Nephron progenitor cell (in vitro differentiated cells): ENCODE measurements at places on chromosomes 12 and 14.

- DNase-seq, result no peak
Measured at GRCh38 chr14:38089123-38089522, 118.6 kb upstream of the SSTR1 start.

DNA sequence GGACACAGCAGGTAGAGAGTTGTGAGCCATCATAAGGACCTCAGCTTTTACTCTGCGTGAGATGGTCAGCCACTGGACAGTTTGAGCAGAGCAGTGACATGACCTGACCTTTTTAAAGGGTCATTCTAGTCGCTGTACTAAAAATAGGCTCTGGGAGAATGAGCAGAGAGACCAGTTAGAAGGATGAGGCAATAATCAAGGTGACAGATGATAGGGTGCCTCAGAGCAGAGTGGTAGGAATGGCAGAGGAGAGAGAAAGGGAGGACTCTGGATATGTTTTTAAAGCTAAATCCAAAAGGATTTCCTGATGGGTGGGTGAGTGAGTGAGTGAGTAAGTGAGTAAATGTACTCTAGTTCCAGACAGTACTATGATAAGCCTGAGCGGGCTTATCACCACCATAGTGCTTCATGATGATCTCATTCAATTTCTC lies 83.6 kb upstream of the ARHGAP5 start:
- DNase-seq, result no peak

DNA sequence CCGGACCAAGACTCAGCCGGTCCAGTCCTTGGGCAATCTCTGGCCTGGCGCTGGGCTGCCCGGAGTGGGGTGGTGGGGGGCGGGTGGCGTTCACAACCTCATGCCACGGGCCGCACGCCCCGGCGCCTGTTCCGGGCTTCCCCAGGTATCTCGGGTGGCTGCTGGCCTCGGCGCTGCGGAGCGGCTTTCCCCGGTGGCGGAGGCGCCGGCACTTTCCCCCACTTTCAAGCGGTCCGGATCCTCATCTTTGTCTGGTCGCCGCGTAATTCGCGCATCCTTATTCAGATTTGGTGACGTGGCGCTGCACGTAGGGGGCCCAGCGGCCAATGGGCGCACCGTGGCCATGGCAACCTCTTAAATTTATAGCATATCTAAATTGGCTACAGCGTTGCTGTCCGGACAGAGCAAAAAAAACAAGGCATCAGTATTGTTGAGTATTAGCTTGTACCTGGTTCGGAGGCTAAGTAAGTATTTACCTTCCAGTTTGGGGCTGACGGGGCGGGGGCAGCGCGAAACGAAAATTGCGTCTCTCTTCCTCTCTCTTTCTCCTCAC lies at the start of gene LHX5:
TSS of gene LHX5 (minus strand) at position 253 of the 553 bp plus-strand sequence. CDS start 373 bp downstream, outside the sequence.
- no peak for DNase-seq

DNA sequence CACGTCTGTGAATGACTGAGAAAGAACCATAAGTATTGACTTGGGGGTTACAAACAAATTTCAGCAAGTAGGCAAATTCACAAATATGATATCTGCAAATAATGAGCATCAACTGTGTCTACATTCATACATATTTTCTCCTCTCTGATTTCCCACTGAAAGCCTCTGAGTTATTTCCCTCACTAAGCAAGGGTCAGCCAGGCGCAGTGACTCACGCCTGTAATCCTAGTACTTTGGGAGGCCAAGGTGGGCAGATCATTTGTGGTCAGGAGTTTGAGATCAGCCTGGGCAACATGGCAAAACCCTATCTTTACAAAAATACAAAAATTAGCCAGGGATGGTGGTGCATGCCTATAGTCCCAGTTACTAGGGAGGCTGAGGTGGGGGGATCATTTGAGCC lies 80.8 kb downstream of the SLC25A21 start:
- DNase-seq, result no peak

DNA sequence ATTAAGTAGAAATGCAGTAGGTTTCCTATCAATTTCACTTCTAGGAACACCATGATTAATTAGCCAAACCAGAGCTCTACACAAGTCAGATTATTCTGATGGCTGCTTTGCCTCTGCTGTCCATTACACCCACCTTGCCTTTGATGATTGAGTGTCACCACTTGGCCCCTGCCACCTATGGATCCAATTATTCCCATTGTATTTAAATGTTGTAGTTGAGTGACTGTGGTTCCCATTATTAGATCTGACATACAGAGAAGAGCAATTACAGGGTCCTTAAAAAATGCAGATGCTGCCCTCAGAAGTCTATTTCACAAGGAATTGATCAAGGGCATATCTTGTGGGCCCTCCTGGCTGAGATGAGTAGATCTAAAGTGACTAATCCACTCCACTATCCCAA lies 39.5 kb upstream of the SLC38A4 start:
- no peak for DNase-seq

DNA sequence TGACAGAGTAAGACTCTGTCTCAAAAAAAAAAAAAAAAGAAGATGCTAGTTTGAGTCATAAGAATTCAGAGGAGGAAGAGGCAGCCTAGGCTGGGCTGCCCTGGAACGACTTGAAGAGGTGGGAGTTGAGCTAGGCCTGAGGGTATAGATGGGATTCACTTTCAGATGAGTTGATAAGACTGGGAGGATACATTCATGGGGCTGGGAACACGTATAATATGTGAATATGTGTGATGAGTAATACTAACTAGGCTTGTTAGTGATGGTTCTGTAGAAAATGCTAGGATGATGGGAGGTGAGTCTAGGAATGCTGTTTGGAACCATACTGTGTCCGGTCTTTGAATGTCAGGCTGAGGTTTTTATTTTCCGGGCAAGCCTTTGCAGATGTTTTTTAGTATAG lies 9.0 kb downstream of the PLEKHA5 start:
- DNase-seq, result no peak

- DNase-seq, result peak; percentile 87
Measured at GRCh38 chr12:100668945-100669536, 95.6 kb downstream of the GAS2L3 start.

- peak; percentile 37 for DNase-seq
Measured at GRCh38 chr12:121483949-121484348, 84.0 kb downstream of the RNF34 start.

DNA sequence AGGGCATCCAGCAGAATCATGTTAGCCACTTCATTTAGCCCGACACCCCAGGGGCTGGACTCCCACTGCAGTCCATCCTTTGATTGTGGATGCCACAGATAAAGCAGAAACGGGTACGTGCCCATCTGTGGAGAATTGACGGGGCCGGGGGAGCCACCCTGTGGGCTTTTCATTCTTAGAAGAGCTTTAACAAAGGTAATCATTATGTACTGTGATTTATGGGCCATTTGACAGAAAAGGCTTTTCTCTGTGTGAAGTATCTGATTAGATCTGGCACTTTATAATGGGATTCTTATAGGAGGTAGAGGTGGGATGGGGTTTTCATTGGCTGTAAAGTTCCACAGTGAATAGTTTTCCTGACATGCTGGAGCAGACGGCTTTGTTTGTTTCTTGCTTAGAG lies 40.4 kb downstream of the AACS start:
- no peak for DNase-seq

- no peak for DNase-seq
Measured at GRCh38 chr12:40202095-40203059, 22.4 kb upstream of the LRRK2 start.

GRCh38 chr14:84202486-84202885 lies 1327.5 kb upstream of the FLRT2 start:
- no peak for DNase-seq

DNA sequence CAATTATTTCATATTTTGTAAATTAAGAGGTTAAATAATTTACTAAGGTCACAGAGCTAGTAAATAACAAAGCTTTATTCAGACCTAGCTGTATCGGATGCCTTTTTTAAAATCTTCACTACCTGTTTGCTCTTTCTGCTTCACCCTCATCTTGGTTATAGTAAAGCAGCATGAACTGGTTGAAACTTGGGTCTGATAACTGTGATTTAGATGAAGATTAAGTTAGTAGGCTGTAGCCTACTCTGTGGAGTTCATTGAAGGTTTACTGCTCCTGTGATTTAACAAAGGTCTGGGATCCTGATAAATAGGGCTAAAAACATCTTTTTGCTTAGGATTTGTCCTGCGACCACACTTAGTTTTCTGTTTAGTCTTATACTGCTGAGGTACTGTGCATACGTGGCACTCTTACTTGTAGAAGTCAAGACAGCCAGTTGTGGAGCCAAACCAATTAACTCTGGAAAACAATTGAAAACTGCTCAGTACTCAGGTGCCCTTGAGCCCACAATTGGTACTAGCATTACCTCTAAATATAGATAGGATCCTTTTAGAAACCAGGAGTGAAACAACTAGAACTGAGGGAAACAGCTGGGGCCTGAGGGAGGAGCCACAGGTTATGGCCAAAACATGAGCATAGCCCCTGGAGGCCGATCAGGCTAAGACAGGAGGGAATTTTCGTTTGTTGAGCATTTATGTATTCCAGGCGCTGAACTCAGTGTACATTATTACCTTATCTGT lies 2.3 kb downstream of the SPATS2 start:
- DNase-seq, result no peak

GRCh38 chr14:103308717-103309616 lies 25.1 kb upstream of the EIF5 start:
- DNase-seq, result no peak

DNA sequence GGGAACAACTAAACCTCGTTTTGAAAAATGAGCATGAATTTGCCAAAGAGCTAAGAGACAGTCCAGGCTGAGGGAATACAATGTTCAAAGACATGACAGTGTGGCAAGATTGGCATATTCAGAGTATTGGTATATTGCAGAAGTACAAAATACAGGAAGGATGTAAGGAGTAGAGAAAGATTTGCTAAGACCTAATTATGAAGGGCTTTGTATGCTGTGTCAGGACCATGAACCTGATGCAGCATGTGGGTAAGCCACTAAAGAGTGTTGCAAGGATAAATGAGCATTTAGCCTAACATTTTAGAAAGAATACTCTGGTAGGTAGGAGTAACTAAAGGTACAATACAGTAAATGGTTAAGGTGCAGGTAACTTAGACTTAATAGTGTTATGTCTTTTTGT lies 65.1 kb downstream of the KTN1 start:
- DNase-seq, result no peak

DNA sequence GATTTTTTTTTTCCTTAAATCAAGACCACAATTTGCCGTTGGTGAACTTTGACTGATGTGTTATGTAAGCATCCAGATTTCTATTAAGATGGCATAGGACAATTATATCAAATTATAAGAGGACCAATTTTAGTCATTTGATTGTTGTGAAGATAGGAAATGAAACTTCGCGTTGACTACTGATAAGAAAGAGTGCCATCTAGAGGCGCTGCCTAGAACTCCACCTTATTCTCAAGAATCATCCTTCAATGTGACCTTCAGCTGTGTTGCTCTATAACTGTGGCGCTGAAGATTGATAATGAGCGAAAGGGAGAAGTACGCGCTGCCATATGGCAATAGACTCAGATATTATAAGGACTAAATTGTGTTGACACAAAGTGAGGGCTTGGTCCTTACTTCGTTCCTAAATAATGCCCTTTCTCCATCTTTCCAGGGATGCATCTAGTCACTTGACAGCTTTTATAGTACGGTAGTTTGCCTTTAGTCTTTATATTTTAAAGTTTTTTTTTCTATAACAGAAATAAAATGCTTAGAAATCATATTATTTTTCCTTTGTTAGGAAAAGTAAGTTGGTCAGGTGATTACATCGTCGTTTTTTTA lies 350.8 kb upstream of the STXBP6 start:
- peak; percentile 68 for DNase-seq

DNA sequence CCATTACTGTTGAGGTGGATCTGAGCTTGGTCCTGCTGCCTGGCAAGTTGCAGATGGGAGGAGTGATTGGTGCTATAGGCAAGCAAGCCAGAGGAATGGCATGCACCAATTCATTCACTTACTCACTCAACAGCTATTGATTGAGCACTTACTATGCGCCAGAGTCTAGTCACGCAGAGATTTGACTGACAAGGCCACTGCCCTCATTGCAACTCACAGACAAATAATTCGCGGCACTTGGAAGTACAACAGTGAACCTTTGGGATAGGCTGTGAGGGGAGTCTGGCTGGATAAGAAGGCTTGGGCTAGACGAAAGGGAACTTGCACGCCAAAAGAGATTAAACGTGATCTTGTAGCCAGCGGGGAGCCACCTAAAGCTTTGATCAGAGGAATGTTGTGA lies 96.2 kb downstream of the NEDD1 start:
- DNase-seq, result no peak

DNA sequence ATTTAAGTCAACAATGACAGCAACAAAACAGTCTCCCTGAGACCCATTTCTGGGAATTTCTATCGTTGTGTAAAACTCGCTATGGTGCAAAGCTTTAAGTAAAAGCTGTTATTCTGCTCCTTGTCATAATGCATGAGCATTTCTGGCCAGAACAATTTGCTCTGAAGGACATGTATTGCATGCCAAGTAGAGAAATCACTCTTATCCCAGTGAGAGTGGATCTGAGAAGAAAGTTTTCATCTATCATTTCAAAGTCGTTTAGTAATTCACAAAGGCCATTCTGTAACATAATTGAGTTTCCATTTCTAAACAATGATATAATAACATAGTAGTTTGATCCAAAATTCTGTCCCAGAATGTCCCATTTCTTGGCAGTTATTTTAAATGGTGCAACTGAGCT lies 86.6 kb downstream of the TBC1D30 start:
- DNase-seq, result no peak

GRCh38 chr12:108783446-108783845 lies 52.1 kb upstream of the CORO1C start:
- no peak for DNase-seq

DNA sequence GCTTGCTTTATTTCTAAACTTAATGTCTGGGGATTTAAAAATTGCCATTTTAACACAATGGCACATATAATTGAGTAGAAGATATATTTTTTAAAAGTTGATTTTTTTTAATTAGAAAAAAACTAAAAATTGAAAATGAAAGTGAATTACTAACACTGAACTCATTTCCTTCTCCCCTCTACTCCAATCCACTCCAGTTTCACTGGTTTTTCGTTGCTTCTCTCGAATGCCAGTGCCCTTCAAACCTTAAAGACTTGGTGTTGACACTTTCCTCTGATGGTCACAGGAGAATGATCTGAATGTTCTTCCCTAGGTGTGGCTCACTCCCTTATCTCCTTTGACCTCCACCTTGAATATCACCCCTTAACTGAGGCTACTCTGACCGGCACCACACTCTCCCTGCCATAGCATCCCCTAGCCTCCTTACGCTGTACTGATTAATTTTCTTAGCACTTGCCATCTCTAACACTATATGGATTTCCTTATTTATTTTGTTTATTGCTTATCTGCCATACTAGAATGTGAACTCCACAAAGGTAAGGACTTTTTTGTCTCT lies 107.1 kb downstream of the LIN7A start:
- no peak for DNase-seq

GRCh38 chr12:53055471-53056266 lies 5.8 kb downstream of the TNS2 start:
- no peak for DNase-seq

DNA sequence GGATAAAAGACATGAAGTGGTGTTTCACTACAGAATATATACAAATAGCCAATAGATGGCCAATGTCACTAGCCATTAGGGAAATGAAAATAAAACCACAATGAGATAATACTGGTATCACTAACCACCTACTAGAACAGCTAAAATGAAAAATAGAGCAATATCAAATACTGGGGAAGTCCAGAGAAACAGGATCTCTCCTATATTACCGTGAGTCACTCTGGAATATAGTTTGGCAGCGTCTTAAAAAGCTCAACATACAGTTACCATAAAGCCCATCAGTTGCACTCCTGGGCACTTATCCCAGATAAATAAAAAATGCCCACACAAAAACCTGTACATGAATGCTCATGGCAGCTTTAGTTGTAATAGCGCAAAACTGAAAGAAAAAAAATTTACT lies 101.7 kb downstream of the TMTC1 start:
- no peak for DNase-seq
